Activated CD4-positive, alpha-beta T cell treated with anti-CD3 and anti-CD28 coated beads for 24 hours (primary cell): ENCODE measurements at places on chromosomes 13 and 19.

GRCh38 chr13:43157796-43158195 lies 134.4 kb downstream of the DNAJC15 start:
- DNase-seq, result no peak

DNA sequence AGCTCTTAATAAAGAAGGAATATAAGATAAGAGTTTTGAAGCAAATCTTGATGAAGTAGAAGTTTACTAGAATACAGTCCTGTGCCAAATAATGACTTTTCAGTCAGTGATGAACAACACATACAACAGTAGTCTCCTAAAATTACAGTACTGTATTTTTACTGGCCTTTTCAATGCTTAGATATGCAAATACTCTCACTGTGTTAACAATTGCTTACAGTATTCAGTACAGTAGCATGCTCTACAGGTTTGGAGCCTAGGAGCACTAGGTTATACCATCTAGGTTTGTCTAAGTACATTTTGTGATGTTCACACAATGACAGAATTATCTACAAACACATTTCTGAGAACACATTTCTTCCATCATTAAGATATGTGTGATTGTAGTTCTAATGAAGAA lies 316.7 kb upstream of the KLHL1 start:
- DNase-seq, result no peak

DNA sequence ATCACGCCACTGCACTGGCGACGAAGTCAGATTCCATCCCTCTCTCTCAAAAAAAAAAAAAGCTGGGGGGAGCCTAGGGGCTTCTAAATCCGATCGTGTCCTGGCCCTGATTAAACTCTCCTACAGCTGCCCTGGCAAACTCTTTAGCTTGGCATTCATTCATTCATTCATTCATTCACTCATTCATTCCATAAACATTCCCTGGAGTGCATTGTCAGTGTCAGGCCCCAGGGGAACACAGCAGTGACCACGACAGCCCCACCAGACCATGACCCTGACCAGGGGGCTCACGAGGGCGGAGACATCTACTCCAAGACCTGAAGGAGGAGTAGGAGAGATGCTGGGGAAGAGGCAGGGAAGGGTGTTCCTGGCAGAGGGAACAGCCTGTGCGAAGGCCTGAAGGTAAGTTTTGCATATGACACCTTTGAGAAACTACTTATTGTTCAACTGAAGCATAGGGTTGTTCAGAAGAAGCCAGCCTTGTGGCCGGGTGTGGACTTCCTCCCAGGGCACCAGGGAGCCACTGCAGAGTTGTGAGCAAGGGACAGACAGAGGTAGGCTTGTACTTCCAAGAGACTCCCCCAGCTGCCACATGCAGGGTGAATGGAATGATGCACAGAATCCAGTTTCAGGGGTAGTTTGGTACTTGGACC lies 24.5 kb downstream of the CEACAM16 start:
- DNase-seq, result no peak

DNA sequence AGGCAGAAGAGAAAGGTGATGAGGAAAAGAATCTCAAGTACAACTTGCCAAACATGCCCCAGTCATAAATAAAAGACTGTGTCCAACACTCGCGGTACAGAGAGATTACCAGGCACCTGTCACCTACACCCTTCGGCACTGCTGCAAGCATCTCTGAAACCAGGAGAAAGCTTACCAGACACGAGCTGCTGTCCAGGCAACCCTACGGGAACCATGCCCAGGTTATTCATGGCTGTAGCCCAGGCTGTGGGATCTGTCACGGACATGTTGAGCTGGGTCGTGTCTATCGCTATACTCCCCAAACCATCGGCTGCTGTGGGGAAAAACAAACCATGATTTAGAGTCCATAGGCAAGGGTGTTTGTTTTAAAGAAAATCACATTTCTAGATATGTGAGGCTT lies 375.0 kb downstream of the ENOX1 start:
- no peak for DNase-seq

GRCh38 chr13:41017159-41017558 lies 2.0 kb downstream of the ELF1 start:
- no peak for DNase-seq

DNA sequence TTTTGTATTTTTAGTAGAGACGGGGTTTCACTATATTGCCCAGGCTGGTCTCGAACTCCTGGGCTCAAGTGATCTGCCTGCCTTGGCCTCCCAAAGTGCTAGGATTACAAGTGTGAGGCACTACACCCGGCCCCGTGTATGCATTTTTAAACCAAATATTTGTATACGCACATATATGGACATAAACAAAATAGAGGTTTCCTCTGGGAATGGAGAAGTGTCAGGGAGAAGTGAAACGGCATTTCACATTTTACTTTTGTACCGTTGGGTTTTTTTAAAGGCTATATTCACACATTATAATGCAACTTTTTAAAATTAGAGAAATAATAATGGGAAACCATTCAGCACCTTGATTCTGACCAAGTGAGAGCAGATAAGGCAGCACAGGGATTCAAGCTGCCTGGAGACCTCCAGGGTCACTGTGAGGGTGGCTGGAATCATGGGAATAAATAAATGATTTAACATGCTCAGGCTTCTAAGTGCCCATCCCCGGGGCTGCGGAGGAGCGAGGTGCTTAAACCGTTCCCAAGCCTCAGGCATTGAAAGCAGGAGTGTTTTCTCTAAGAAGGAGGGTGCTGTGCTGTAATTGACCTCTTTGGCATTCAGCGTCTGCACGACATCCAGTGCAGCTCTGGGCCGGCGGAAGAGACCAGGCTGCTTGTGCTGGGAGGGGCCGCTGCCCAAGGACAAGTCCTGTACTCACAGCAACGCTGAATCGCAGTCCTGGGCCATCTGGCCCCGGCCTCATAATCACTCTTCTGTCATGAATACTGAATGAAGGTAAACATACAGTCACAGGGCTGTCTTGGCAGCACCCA lies 24.7 kb downstream of the GPR42 start:
- DNase-seq, result no peak

DNA sequence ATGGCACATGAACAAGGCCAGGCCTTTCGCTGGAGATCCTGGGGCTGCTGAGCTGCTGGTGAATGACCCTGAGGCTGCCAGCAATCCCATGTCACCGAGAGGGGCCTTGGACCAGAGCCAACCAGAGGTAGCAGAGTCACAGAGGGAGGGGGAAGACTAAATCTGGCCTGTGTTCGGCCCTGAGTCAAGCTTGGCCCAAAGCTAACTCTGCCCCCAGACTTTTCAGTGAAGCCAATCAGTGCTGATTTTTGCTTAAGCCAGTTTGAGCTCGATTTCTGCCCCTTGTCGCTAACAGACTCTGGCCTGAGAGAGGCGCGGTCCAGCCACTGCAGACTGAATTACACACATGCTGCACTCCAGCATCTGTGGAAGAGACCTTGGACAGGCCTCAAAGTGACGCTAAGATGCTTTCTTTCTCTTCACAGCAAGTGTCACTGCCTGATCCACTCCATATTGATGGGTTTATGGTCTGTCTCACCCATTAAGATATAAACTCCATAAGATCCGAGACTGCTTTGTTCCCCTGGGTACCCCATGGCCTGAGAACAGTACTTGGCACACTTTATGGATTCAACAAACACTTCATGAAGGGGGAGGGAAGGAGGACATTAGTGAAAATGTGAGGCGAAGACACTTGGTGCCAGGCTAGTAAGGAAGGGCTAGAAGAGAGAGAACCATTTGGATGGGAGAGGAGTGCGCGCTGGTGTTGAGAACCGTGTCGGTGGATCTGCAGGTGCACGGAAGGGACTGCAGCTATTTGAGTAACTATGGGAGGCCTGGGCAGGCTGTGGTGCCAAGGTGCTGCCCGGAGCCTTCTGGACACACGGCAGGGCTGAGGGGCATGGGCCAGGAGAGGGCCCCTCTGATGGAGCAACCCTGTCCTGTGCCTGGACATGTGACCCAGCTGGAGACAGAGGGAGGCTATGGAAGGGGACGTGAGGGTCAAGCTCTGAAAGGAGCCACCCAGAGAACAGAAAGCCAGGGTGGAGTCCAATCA lies 17.6 kb downstream of the RANBP3 start:
- DNase-seq, result no peak

DNA sequence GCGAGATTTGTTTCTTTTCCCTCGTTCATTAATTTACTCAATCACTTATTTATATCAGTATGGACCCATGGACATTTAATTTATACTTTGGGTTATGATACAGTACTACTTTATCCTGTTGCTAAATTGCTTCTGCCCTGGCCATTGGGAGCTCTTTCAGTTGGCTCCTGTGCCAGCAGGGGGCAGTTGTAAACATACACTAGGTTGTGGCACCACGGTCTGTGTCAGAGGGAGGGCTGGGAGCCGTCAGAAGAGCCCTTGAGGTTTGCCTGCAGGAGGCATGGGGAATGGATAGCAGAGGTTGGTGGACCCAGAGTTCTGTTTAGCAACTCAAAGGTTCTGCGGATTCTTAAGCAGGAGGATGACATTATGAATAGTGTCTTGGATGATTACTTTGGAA lies 94.3 kb downstream of the ERCC5 start:
- no peak for DNase-seq

GRCh38 chr19:10000171-10000826 lies 10.0 kb downstream of the COL5A3 start:
- peak; percentile 60 for DNase-seq

DNA sequence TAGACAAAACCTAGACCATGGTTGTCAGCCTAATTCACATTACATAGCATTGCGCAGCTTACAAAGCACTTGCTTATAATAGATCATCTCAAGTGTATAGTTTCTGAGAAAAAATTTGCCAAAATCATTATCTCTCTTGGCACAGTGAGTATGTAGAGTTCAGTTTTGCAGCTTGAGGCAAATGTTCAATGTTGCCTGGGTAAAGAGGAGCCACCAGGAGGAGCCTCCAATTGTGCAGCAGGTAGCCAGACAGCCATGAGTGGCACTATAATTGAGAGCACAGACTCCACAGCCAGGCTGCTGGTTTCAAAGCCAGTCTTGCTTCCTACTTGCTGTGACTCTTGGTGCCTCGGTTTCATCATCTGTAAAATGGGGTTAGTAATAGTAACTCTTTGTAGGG lies 24.0 kb upstream of the OLFM4 start:
- DNase-seq, result no peak

DNA sequence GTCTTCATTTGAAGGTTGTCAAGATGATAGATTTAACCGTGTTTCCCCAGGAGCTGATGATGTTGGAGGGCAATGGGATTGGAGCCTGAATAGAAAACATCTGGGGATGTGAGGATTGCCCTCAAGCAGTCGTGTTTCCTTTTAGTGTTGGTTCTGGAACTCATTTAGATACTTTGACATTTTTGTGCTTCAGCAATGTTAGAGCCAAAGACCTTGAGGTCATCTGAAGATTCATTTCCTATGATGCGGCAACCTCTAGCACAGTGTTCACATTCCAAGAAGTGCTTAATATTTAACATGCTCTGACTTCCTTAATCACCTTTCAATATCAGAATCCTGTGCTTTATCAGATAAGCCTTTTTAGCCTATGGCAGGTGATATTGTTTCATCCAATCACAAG lies 82.7 kb downstream of the SLC10A2 start:
- DNase-seq, result no peak

DNA sequence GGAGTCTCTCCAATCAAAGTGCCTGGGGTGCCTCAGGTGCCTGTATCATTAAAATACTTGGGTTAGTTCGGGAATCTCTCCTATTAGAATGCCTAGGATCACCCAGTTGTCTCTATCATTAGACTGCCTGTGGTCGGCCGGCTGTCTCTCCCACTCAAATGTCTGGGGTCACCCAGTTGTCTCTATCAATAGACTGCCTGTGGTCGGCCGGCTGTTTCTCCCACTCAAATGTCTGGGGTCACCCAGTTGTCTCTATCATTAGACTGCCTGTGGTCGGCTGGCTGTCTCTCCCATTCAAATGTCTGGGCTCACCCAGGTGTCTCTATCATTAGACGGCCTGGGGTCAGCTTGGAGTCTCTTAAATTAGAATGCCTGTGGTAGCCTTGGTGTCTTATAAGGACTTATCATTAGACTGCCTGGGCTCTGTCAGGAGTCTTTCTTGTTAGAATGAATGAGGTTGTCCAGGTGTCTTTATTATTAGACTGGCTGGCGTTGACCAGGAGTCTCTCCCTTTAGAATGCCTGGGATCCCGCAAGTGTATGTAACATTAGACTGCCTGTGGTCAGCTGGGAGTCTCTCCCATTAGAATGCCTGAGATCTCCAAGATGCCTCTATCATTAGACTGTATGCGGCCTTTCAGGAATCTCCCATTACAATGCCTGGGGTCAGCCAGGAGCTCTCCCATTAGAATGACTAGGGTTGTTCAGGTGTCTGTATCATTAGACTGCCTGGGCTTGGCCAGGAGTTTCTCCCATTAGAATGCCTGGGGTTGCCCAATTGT lies 1555.5 kb downstream of the UQCRFS1 start:
- DNase-seq, result no peak

GRCh38 chr19:11554160-11554559 lies 4.9 kb downstream of the ELOF1 start:
- DNase-seq, result no peak

GRCh38 chr13:51818781-51819511 lies 15.0 kb upstream of the DHRS12 start:
- DNase-seq, result peak; percentile 42

DNA sequence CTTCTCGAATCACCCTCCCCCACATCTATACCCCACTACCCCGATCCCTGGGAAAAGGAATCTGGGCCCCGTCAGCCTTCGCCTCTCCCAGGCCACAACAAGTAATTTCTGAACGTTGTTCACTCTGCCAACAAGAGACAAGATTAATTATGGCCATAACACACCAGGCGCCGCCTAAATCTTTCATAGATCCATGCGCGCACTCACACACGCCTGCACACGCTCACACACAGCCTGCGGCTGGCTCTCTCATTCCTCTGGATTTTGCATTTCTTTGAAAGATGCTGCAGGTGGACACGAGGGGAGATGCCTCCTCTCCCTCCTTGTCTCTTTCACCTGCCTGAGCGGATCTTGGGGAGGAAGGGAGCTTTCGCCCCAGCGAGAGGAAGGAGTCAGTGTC lies 17.1 kb downstream of the ZNRF4 start:
- no peak for DNase-seq

DNA sequence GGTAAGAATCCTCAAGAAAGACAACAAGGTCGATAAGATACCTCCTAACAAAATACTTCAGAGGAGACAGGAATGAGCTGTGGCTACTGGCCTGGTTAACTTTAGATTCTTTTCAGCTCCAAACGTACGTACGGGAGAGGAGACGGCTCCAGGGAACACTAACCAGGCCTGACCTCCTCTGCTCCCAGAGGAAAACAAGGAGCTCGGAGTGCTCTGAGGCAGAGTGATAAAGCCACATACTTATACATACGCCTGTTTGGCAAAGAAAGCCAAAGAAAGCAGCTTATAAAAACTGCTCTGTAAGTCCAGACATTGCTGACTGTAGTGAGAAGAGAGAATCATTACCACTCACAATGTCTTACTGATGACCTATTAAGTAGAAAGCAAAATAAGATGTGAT lies 263.9 kb downstream of the MZT1 start:
- DNase-seq, result no peak

DNA sequence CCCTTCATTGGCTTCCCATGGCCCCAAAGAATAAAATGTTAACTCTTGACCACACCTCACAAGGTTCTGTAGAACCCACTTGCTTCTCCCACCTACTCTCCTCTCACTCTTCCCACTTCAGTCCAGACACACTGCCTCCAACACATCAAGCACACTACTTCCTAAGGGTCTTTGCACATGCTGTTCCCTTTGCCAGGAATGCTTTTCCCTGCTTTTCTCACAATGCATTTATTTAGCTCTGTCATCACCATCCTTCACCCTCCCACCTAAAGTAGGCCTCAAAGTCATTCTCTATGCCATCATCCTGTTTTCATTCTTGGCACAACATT lies 7.9 kb downstream of the IFNL1 start:
- DNase-seq, result no peak

- DNase-seq, result peak; percentile 84
Observed at GRCh38 chr19:664913-665443, 2.0 kb upstream of the RNF126 start.

- no peak for DNase-seq
Observed at GRCh38 chr19:30672926-30673325, 300.7 kb downstream of the ZNF536 start.
